ENCODE measurements at places on chromosomes 7 and 10. TPM values are rescaled to one million over a fixed set of nuclear protein-coding genes. Genes with fewer than 3 reads are reported as not detected.

CYP2C9 gene
- 0.34 TPM for total RNA-seq

NPY4R2 gene
- 0.29 TPM for total RNA-seq

MSMB gene
- total RNA-seq = not detected

IFIT1B gene
- 0.41 TPM for total RNA-seq

PLAU gene
- 1.3 TPM for total RNA-seq

ZNF479 gene
- 0.09 TPM for total RNA-seq

UCN3 gene
- total RNA-seq = not detected

FAM24B gene
- 12.7 TPM for total RNA-seq

GJC3 gene
- total RNA-seq = 0.19 TPM

FAM13C gene
- total RNA-seq = 34.3 TPM

OR2A42 gene
- 0.10 TPM for total RNA-seq

TMEM248 gene
- total RNA-seq = 27.1 TPM

CUZD1 gene
- total RNA-seq = 6.4 TPM

SEPTIN7 gene
- total RNA-seq = 238 TPM

GPR85 gene
- 19.5 TPM for total RNA-seq

MCM10 gene
- total RNA-seq = 1.3 TPM

HOXA6 gene
- 10.9 TPM for total RNA-seq

GRM3 gene
- total RNA-seq = 4.1 TPM

NOD1 gene
- total RNA-seq = 7.8 TPM

TMEM184A gene
- 0.32 TPM for total RNA-seq

OR13A1 gene
- total RNA-seq = 0.29 TPM

GPR141 gene
- 6.8 TPM for total RNA-seq

ATP5F1C gene
- total RNA-seq = 449 TPM

TDRD1 gene
- total RNA-seq = 0.14 TPM

CSGALNACT2 gene
- total RNA-seq = 16.9 TPM

OR9A2 gene
- not detected for total RNA-seq

POU6F2 gene
- total RNA-seq = 9.4 TPM

CNNM1 gene
- 3.2 TPM for total RNA-seq

Data from motor neuron (in vitro differentiated cells).